Lung microvascular endothelial cell (primary cell): ENCODE measurements at places on chromosomes 12 and 14.

DNA sequence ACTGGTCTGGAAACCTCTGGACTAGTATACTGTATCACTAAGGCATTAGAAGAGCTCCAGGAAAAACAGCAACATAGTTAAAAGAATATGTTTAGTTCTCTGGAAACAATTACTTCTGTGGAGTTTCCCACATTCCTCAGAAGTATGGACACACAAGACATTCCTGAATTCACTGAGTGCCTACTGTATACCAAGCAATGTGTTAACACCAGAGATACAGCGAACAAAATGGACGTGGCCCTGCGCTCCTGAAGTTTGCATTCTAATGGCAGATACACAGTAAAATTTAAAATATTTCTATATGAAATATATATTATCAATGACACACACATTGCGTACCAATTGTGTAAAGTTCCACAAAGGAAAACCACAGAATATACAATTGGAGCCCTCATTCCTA, 1.1 kb downstream of the ANGEL1 start:
- peak; percentile 51 for DNase-seq

DNA sequence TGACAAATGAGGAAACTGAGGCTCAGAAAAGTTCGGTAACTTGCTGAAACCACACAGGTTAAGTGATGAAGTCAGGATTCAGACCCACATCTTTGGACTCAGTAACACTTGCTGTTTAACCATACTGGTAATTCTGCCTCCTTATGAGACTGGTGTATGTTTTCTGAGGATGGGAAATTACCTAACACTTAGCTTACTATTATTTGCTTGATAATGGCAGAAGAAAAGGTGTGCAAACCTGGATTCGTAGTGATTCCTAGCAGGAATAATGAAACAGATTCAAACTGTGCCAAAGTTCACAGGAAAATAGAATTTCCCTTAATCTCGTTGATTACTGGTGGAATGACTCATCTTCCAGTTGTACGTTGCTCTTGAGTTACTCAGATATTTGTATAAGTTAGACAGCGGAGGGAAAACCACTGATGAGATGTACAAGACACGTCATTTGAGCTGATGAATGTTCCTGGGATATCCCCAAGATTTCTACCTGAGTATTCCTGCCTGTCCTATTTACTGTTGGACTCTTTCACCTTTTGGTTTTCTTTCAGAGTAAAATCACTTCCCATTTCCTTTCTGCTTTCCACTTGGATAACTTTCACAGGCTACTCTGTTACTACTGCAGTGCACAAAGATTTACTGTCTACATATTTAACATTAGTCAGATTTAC, 37.5 kb downstream of the PRORP start:
- DNase-seq = peak; percentile 71

DNA sequence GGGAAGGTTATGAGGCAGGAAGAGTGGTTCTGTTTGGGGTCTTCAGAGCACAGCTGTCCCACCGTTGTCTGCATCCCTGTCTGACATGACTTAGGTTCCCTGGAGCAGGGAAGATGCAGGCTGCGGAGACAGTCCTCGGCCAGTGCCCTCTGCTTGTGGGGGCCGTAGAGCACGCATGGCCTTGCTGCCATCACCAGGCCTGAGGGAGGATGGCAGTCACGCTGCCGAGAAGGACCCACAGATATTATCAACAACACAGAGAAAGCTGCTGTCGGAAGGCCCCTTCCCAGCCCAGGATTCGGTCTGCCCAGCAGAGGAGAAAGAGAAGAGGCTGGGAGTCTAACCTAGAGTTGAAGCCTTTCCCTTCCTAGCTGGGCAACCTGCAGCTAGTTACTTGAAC, 35.0 kb downstream of the ERH start:
- peak; percentile 41 for DNase-seq

DNA sequence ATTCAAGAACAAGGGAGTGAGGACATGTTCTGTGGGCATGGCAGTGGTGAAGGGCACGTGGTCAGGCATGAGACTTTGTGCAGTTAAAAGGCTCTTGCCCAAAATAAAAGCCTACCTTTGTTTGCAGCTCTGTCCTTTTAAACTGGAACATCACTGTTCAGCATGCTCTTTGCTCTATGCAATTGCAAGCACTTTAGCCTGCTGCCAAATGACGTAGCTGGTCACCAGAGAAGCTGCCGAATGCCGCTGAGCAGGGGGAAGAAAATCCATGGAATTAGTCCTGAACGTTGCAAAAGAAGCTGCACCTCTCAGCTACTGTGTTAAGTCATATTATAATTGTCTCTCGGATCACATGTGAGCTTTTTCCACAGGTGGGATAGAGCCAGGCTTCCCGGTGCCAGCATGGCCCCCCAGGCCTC, 176.3 kb upstream of the DIO2 start:
- DNase-seq = no peak

- no peak for DNase-seq
Measured at GRCh38 chr14:75539561-75540478, 17.6 kb downstream of the BATF start.
